ENCODE measurements at places on chromosomes 7 and 10. TPM values are rescaled to one million over a fixed set of nuclear protein-coding genes. Genes with fewer than 3 reads are reported as not detected.

TUBGCP2 gene
- 41.7 TPM for total RNA-seq

DNA sequence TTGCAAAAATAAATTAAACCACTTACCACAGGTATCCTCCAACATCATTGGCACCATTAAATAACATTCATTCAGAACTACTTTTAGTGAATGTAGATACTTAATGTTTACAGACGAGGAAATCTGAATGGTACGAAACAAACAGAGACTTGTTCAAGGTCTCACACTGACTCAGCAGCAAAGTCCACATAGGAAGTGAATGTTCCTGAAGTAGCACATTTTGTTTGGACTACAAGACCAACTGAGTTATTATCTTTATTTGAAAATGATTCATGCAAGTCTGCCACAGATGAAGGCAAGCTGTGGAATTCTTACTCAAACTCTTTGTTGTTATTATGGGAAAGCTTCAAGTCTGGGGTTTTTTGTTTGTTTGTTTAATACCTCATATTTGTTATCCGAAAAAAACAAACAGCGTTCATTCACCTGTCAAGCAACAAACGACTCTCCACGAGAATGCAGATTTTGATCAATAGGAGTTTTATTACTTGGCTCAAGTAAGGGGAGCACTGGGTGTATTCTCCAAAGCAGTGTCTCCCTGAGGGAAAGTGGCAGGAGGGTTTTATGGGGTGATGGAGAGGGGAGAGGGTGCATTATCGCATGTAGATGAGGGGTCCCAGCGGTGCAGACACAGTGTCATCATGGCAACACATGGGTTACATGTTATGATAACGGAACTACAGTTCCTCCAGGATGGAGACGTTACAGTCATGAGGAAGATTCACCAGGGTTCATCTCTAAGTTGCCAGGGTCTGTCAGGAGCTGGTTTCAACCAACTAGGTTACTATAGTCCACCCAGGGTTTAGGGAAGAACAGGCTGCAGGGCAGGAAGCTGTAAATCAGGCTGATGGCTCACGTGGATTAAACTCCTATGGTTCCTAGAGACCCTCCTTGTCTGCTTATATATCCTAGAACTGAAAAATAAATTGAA lies 147.7 kb upstream of the AKR1E2 start:
- H3K27ac ChIP-seq: peak overlapping the region; percentile 79
- H3K4me1 ChIP-seq: peaks cover 20% of the 10 kb centered on the region
- peak overlapping the region; percentile 9 for H3K4me3 ChIP-seq

GRCh38 chr7:84454174-84454959 lies 259.8 kb upstream of the SEMA3A start:
- H3K27me3 ChIP-seq: no peaks in the 10 kb centered on the region
- no peaks in the 10 kb centered on the region for H3K36me3 ChIP-seq
- no peaks in the 10 kb centered on the region for H3K4me1 ChIP-seq

DNA sequence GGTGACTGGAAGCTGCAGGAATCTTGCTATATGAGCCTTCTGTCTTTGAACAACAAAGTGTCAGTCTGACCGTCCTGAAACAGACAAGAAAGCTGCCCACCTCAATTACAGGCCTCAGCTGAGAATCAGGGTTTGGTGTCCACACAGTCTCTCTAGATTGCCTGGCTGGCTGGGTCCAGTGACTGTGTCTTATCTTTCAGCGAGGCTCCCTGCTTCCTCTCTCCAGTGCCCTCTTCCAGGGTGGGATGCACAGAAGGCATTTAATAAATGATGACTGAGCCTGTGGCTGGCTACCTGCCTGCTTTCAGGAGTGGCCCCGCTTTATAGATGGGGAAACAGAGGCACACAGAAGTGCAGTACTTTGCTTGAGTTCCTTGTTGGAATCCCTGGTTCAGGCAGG lies 27.4 kb downstream of the FGF8 start:
- H3K36me3 ChIP-seq: no peaks in the 10 kb centered on the region
- H3K4me1 ChIP-seq: no peaks in the 10 kb centered on the region
- no peak overlapping the region for H3K4me3 ChIP-seq
- H3K27ac ChIP-seq: no peak overlapping the region
- no peak for DNase-seq

DNA sequence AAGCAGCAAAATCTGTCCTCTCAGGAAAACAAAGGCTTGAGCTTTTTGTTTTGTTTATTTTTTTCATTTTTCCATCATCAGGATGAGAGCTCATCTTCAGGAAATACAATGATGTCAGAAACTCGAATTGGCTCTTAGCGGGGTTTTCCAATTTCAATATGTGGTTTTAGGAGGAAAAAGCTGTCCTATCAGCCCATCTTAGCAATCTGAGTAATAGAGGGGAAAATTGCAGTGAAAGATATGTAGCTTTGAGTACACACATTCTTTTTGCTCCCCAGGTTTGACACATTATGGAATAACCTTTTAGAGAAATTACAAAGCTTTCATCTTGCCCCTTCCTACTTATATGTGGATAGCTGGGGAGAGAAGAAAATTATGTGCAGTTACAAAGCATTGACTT lies 113.6 kb upstream of the MYO3A start:
- DNase-seq: no peak
- no peaks in the 10 kb centered on the region for H3K36me3 ChIP-seq
- no peak overlapping the region for H3K4me3 ChIP-seq
- no peaks in the 10 kb centered on the region for H3K27me3 ChIP-seq
- no peaks in the 10 kb centered on the region for H3K4me1 ChIP-seq

GRCh38 chr10:98555021-98555619 lies 108.4 kb upstream of the HPS1 start:
- H3K27ac ChIP-seq: no peak overlapping the region
- no peak overlapping the region for H3K4me3 ChIP-seq
- H3K36me3 ChIP-seq: no peaks in the 10 kb centered on the region
- DNase-seq: no peak
- H3K27me3 ChIP-seq: no peaks in the 10 kb centered on the region

All from vagina (tissue), 2 donors.